ENCODE measurements at places on chromosomes 16 and 17. TPM values are rescaled to one million over a fixed set of nuclear protein-coding genes. Genes with fewer than 3 reads are reported as not detected.

TNFRSF17 gene
- total RNA-seq, result 0.12 TPM

ZP2 gene
- not detected for total RNA-seq

SEBOX gene
- not detected for total RNA-seq

DNAAF8 gene
- total RNA-seq, result 0.47 TPM

BRICD5 gene
- 2.9 TPM for total RNA-seq

STAC2 gene
- under 0.01 TPM for total RNA-seq

GAN gene
- total RNA-seq, result 6.5 TPM

IGF2BP1 gene
- 0.12 TPM for total RNA-seq

NAGS gene
- 0.98 TPM for total RNA-seq

RASD1 gene
- total RNA-seq, result 6.0 TPM

XYLT1 gene
- 21.9 TPM for total RNA-seq

MT4 gene
- not detected for total RNA-seq

PNMT gene
- not detected for total RNA-seq

SEZ6 gene
- not detected for total RNA-seq

HS3ST3B1 gene
- total RNA-seq, result 5.6 TPM

NPIPB13 gene
- total RNA-seq, result 1.5 TPM

OTOP2 gene
- not detected for total RNA-seq

BANP gene
- total RNA-seq, result 18.3 TPM

MYH3 gene
- 0.30 TPM for total RNA-seq

OMG gene
- total RNA-seq, result 11.0 TPM

MT1M gene
- 2.0 TPM for total RNA-seq

MEOX1 gene
- total RNA-seq, result under 0.01 TPM

NT5M gene
- total RNA-seq, result 0.83 TPM

IRX3 gene
- 2.0 TPM for total RNA-seq

CPHXL2 gene
- total RNA-seq, result not detected

EXOC3L1 gene
- not detected for total RNA-seq

RHBDL3 gene
- total RNA-seq, result 0.12 TPM

SDR42E2 gene
- 0.08 TPM for total RNA-seq

RANGRF gene
- 11.0 TPM for total RNA-seq

C17orf113 gene
- 0.15 TPM for total RNA-seq

CX3CL1 gene
- total RNA-seq, result 0.83 TPM

SOX8 gene
- total RNA-seq, result not detected

MSLN gene
- not detected for total RNA-seq

SLC2A4 gene
- total RNA-seq, result 0.08 TPM

DOC2B gene
- total RNA-seq, result not detected

CCL4 gene
- total RNA-seq, result not detected

AIPL1 gene
- not detected for total RNA-seq

ZNF764 gene
- total RNA-seq, result 0.70 TPM
